ENCODE measurements at places on chromosomes 7 and 10.
A peak's percentile ranks its signal among the peaks of the same experiment; 100 is the strongest.

DNA sequence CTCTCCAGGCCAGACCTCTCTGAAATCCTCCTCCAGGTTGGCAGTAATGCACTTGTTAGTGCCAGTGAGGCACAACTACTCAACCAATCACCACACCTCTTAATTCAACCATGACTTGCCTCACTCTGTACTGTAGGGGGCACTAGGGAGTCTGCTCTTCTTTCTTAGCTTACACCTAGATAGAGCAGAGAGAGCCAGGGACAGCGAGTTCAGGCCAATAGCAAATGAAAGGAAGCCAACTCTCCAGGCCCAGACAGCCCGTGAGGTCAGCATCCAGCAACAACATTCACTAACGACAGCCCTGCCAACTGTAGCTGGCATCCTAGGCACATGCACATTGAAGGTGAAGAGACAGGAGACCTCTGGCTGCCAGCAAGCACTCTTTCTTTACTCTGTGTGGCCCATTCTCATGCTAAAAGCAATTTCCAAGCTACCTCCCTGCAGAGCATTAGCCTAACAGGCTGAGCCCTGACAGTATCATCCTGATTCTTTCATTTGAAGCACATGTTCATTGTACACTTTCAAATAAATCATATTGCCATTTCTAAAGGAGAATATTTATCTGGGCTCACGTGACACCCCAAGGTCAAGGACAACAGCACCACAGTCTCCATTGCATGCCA lies 136.3 kb downstream of the DPY19L1 start:
- no peak for DNase-seq

- DNase-seq: no peak
Measured at GRCh38 chr10:77711683-77712049, 74.1 kb upstream of the KCNMA1 start.

DNA sequence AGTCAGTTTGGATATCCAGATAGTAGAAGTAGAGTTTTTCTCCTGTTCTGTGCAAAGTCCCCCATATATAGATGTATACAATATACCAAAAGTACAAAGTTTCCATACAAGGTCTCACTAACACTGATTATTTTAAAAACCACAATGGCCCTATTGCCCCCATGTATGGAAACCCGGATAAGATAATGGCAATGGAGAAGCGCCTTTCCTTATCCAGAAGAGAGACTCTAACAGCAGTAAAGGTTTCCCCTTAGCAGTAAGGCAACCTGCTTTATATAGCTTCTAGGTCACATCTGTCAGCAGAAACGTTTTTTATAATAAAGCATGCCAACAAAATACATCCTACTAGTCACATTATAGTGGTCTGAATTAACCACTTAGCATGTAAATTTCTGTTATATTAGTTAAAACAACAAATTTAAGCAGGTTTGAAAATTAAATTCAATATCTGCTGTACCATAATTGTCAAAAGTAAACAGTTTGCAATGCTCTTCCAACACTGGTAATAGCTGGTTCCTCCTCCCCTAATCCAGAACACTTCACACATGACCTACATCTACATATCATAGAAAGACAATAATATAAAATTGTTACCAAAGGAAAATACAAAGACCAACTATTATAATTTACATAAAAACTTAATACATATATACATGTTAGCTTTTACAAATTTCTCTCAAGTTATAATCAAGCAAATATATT lies 22.4 kb downstream of the USP6NL start:
- DNase-seq: no peak

- DNase-seq: no peak
Measured at GRCh38 chr7:15503603-15504290, 58.1 kb downstream of the AGMO start.

DNA sequence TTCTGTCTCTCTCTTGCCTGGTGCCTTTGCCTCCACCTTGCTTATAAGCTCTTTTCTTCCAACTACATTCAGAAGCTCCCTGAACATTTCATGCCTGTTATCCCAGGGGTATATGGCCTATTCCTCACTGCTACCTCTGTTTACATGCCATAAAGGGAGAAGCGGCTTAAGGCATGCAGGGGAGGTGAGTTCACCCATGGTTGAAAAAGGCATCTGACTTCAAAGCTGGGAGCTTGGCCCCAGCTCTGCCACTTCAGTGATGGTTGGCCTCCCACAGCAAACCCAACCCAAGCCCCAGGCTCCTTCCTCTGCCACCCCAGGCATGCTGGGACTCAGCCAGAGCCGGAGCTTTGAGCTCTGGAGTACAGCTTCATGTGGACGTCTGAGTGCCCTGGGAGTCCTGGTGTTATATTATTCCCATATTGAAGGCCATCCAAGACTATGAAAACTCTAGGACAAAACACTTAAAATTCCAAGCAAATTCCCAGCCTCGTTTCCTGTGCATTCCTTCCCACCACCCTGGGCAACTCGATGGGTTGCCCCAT lies 468.6 kb upstream of the ZMIZ1 start:
- no peak for DNase-seq

DNA sequence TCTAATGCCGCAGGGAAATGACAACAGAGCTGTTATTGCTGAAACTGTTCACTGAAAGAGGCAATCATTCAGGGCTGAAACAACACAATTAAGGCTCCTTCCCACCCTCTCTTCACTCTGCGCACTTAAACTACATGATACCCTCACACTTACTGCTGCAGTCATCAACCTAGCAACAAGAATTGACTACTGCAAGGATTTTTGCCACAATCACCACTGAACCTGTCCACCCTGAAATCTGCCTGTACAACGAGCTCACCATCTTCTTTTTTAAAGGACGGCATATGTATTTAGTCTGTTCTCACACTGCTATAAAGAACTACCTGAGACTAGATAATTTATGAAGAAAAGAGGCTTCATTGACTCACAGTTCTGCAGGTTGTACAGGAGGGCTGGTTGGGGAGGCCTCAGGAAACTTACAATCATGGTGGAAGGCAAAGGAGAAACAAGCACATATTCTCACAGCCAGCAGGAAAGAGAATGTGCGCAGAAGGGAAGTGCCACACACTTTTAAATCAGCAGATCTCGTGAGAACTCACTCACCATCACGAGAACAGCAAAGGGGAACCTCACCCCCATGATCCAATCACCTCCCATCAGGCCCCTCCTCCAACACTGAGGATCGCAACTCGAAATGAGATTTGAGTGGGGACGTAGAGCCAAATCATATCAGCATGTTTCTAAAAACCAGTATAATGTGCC lies 131.7 kb downstream of the SORCS1 start:
- DNase-seq: peak; percentile 31

Measured in NCI-H1436 (cell line).